GM13976 (cell line): ENCODE measurements at places on chromosomes 7 and 10.

- no peak for DNase-seq
These were observed 12.5 kb upstream of the SLC18A3 start for GRCh38 chr10:49597426-49598163.

GRCh38 chr10:92045641-92046106 lies 122.1 kb downstream of the BTAF1 start:
- no peak for DNase-seq

- DNase-seq: peak; percentile 41
These were observed 36.3 kb downstream of the SLC25A13 start for GRCh38 chr7:96285579-96285978.

DNA sequence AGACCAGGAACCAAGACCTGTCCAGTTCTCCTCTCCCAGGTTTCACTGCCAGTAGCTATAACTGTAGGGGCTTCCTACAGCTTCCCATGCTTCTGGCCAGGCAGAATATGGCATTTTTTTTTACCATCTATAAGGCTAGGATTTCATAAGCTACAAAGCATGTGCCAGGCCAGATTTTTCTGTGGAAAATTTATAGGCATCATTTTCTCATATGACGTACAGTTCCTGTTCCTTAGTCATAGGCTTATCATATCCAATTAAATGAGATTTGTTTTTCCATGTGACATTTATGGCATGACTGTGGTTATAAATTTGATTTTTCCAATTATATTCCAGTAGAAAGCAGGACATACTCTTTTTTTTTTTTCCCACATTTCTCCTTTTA lies 208.6 kb upstream of the NPY start:
- no peak for DNase-seq

- no peak for DNase-seq
These were observed 77.9 kb downstream of the PARD3 start for GRCh38 chr10:34736976-34737771.

- no peak for DNase-seq
These were observed 12.0 kb downstream of the COL1A2 start for GRCh38 chr7:94406696-94407095.

DNA sequence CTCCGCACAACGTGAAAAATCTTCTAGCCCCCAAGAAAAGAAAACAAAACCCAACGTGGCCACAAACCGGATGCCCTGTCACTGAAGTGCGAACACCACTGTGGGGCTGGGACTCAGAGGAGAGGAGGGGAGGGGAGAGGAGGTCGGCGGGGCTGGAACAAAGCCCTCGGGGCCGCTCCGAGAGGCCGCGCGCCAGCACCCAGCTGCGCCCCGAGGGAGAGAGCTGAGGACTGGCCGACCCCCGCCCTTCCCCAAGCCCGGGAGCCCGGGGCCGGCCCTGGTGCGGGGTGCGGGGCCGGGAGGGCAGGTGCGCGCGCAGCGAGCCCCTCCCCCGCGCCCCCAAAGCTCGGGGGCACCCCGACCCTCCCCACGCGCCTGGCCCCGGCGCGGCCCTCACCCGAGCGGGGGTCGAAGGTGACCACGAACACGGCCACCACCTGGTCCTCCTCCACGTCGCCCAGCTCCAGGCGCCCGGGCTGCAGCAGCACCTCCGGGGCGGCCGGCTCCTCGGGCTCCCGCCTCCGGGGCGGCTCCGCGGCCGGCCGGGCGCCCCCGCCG lies 398 bp downstream of the DENND11 start:
- peak; percentile 86 for DNase-seq

GRCh38 chr10:61606959-61607907 lies 55.5 kb upstream of the CABCOCO1 start:
- DNase-seq: no peak

- no peak for DNase-seq
These were observed 565.3 kb downstream of the PHTF2 start for GRCh38 chr7:78363866-78364265.

DNA sequence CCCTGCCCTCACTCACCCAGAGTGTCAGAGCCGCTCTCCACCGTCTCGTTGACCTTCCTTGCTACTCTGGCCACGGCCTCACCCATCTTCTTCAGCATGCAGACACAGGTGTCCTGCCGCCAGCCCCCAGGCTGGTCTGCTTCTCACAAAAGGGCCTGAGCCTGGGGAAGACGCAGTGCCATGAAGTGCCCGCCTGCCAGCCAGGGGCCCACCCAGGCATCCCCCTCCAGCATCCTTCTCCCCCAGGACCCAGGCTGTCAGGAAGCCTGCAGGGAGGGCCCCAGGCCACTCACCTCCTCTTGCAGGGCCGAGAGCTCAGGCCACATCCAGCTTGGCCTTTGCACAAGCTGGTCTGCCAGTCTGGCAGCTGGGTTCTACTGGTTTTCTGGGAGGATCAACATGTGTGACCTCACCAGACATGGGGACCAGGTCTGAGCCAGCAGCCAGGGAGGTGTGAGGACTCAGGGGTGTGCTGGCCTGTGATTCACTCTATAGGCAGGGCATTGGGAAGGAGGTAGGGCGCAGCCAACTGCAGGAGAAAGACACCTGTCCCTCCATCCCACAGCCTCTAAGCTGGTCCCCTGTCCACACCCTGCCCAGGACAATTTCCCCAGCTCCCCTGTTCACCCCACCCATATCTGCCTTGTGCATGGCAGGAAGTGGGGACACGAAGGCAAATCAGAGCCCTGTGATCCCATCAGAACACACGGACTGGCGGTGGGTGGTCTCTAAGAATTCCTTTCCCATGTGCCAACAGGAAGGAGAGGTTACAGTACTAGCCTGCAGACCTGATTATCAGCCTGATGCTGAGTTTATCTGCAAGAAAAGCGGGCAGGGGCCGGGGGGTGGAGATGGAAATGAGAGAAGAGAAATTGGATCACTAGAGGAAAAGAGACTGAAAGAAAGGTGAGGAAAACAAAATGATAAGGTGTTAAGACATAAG lies 5.7 kb downstream of the LRRC20 start:
- DNase-seq: no peak

- no peak for DNase-seq
These were observed 338.5 kb downstream of the PARD3 start for GRCh38 chr10:34476608-34477007.

- DNase-seq: no peak
These were observed 37.9 kb upstream of the LRRN3 start for GRCh38 chr7:111053035-111053434.

GRCh38 chr7:137935884-137936508 lies 65.9 kb downstream of the CREB3L2 start:
- DNase-seq: no peak

GRCh38 chr10:132446661-132447445 lies 49.9 kb downstream of the PWWP2B start:
- no peak for DNase-seq

DNA sequence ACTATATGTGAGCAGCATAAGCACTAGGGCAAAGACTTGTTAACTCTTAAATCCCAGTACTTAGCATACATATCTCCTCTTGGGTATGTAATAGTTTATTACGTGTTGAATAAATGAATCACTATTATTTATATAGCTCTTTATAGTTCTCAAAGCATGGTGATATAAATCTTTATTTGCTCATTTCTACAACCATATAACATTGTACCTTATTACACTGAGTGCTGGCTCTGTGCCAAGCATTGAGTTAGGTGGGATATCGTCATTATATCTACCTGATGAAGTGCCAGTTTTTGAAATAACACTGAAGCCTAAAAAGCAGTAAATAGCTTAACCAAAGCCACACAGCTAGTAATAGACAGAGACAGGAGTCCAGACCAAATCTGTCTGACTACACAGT lies 27.9 kb downstream of the AHR start:
- DNase-seq: no peak

DNA sequence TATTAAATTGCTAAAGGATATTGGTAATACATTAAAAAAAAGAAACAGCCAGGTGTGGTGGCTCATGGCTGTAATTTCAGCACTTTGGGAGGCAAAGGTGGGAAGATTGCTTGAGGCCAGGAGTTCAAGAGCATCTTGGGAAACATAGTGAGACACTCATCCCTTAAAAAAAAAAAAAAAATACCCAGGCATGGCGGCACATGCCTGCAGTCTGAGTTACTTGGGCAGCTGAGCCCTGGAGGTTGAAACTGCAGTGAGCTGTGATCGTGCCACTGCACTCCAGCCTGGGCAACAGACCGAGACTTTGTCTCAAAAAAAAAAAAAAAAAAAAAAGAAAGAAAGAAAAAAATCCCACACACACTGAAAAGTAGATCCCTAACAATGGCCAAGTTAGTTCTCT lies 59.7 kb downstream of the MACC1 start:
- no peak for DNase-seq

DNA sequence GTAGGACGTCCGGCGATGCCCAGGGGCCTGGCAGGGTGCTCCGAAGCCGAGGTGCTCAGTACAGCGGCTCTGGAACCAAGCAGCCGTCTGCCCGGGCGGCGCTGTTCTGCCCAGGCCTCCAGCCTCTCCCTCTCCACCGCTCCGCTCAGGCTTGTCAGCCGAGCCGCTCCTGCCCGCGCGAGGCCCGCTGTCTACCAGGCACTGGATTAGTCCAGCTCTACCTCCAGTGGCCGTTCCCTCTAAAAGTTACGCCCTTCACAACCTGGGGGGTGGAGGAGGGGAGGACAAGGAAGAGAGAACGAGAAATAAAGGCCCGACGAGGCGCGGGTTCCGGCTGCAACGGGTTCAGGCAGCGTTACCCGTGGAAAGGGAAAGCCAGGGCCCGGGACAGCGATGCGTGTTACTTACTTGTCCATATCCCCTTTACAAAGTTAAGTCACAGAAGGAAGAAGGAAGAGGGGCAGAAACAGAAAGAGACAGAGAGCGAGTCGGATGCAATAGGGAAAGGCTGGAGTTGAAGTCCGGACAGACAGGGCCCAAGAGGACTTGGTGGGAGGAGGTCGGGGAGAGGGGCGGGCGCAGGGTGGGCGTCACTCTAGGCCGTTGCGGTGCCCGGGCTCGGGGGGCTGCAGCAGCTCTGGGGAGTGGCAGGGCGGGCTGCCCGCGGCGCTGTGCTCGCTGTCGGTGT lies 2.8 kb downstream of the SP8 start:
- no peak for DNase-seq

DNA sequence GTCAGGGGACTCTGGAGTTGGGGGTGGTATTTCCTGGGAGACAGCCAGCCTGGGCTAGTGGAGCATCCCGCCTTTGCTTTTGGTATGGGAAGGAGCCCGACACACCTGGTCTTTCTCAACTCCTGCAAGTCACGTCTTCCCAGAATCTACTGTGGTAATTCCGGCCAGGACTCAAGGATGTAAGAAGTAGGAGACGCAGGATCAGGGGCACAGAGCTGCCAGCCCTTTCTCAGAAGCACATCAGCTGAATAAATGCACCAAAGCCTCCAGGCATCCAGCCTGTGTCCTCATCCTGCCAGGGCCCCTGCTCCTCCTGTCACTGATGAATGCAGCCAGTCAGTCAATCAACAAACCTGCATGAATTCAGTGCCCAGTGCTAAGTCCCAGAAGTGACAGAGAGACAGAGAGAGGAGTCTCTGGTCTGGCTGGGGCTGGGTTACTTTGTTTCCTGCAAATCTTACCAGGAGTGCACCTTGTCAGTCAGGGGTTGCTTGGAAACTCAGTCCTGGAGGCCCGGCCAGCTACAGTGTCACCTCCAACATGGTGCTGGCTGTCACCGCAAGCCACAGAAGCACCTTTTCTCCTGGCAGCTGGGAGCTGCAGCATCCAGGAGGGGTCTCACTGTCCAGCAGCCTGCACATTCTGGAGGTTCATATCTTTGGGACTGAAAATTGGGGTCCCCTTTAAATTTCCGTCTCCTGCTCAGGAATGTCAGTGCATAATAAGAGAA lies 101.8 kb downstream of the PTPRE start:
- no peak for DNase-seq

DNA sequence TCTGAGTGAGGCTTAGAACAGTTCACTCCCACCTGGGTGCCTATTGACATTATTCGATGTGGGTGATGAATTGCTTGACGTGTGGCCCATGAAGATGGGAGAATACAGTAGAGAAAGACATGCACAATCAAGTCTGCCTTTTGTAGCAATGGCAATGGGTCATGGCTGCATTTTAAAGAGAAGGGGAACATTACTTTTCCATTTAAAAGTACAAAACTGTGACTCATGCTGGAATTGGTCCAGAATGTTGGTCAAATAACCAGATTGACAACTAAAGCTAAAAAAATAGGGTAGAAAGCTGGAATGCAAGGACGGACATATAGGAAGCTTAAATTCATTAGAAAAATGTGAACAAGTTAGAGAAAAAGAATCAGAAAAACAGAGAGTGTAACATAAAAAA lies 104.1 kb upstream of the SLC25A13 start:
- DNase-seq: no peak

DNA sequence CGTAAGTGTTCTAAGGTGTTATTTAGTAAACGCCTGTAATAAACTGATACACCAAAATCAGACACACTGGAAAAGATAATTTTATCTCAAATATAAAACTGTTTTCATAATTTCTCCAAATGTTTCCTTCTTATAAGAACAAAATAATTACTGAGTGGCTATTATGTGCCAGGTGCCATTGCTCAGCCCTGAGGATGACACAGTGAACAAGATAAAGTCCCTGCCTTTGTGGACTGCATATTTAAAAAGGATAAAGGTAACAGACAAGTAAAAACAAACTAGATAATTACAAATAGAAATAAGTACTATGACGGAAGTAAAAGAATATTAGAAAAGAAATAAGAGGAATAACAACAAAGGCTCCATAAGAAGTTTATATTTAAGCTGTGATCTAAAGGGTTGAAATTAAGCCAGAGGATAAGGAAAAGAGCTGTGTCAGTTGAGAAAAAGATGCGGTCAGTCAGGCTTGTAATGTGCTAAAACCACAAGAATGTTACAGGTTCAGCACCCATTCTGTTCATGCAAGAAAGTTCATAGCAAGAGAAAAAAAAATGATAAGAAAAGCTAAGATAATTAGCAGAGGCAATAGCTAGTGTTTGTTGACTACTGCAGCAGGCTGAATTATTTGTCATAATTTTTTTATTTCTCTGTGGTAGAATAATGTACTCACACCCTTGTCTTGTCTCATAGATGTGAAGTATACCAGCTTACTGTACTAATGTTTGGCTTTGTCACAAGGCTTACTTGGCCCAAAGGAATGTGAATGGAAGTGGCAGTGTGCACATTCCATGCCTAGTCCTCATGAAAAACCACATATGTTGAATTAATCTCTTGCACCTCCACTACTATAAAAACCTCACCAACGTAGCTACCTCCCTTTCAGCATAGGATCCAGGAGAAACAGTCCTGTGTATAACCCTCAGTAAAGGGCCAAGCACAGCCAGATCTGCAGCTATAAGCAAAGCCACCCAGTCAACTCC lies 75.1 kb downstream of the CRPPA start:
- no peak for DNase-seq

DNA sequence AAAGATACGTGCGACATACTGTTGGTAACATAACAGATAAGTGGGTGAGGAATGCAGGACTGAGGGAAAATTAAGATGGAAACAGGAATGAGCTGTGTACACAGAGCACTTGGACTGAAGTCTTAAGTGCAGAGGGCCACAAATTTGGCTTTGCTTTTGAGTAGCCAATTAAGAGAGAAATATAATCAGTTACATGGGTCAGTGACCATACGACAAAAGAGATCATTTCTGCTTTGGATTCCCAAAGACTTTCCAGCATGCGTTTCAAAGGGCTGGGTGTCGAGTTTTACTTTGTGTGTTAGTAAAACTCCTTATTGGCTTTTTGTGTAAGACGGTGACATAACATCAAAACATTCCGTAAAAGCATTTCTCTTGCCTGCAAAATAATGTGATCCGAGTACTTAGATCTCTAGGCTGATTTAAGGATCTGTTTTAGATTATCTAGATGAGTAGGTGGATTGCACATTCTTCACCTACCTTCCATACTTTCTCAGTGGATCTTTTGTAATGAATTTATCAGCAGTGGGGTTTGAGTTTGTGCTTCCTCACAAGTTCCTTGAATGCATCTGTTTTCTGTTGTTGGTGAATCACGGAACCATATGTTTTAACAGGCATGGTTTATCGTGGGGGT lies 7.5 kb downstream of the RABGEF1 start:
- DNase-seq: no peak
